ENCODE measurements at places on chromosomes 3 and 15. TPM values are rescaled to one million over a fixed set of nuclear protein-coding genes. Genes with fewer than 3 reads are reported as not detected.

Gene COL7A1
- 24.7 TPM for total RNA-seq

Gene TMF1
- total RNA-seq: 35.1 TPM

Gene FOXB1
- total RNA-seq: not detected

Gene GPR15
- 1.8 TPM for total RNA-seq

Gene DOCK3
- 0.50 TPM for total RNA-seq
